ENCODE measurements at places on chromosomes 5 and 9.

DNA sequence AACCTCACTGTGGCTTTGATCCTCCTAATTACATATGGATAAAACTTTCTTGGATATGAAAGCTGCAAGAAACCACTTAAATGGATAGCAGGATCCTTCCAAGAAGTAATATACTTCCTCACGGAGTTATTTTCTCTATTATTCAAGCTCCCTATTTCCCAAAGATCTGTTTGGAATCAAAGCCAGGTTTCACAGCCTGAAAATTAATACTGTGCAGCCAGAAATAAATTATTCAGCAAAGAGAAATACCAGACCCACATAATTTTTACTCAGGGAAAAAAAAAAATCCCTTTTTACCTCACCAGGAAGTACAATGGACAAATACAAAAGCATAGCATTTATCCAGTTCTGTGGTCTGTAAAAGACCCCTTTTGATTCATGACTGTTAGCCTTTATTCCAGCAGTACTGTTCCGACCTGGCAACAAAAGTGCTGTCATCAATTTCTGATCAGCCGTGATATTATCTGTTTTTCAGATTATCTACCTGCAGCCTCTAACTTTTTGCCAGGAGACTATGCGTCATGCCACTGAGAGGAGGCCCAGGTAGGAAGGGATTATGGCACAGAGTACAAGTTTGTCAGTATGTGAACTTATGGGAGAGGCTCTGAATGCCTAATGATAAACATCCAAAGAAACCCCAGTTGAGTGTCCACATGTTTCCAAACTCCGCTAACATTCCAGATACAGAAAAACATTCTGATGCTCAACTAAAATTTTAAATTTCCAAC, 57.0 kb downstream of the FBN2 start:
- DNase-seq: no peak

- DNase-seq: no peak
Measured at GRCh38 chr5:79720096-79720495, 30.5 kb downstream of the CMYA5 start.

- no peak for DNase-seq
Measured at GRCh38 chr9:91733006-91733624, 216.9 kb downstream of the ROR2 start.

GRCh38 chr9:77829420-77829819, 181.3 kb upstream of the GNA14 start:
- no peak for DNase-seq

DNA sequence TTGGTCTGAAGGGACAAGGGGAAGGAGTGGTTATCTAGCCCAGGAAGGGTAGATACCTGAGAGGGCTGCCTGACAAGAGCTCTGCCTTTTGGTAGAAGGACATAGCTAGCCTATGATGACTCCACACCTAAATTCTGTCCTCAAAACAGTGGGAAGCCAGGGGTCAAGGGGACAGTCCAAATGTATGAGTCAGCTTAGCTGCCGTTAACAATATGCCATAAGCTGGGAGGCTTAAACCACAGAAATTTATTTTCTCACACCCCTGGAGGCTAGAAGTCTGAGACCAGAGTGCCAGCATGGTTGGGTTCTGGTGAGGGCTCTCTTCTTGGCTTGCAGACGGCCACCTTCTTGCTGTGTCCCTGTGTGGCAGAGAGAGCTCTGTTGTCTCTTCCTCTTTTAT, 306.4 kb downstream of the NTRK2 start:
- no peak for DNase-seq
